CD4-positive, alpha-beta T cell treated with Interleukin-10 for 1 hour (primary cell): ENCODE measurements at places on chromosomes 5 and 9.

DNA sequence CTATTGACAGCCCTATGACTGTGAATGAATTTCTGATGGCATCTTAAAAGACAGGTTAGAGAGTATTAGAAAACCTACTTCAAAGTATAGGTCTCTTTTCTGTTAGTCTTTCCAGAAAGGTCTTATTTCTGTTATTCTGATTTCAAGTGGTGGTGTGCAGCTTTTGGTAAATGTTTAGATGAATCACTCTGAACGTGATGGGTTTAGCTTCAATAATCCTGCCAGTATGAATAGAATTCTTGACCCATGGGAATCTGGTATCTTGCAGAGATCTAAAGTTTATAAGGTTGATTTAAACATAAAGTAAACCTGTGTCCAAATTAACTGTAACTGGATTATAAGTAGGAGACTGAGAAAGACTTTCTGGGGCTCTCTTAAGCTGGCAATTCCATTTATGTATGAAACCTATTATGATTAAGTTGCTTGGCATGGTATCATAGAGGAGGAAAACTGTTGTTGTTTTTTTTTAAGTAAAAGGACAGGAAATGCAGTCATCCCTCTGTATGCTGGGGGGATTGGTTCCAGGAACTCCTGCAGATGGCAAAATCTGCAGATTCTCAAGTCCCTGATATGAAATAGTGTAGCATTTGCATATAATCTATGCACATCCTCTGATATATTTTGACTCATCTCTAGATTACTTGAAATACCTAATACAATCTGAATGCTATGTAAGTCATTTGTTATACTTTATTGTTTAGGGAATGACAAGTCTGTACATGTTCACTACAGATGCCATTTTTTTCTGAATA, 77.0 kb upstream of the ADAMTS19 start:
- no peak for DNase-seq

GRCh38 chr9:116569111-116569510, 118.0 kb upstream of the TRIM32 start:
- no peak for DNase-seq

DNA sequence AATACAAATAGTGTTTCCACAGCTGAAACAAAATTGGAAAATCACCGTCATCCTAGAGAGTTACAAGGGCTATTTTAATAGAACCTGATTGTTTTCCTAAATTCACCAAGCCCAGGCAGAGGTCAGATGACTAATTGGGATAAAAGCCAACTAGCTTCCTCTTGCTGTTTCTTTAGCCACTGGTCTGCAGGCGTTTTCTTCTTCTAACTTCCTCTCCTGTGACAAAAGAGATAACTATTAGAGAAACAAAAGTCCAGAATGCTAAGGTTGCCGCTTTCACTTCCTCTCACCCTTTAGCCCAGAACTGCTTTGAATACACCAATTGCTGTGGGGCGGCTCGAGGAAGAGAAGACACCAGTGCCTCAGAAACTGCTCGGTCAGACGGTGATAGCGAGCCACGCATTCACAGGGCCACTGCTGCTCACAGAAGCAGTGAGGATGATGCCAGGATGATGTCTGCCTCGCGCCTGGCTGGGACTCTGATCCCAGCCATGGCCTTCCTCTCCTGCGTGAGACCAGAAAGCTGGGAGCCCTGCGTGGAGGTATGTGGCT, at the start of gene TLR4:
TSS of gene TLR4 (plus strand) at position 380 of the 552 bp plus-strand sequence. CDS start at position 450, 70 bp downstream.
- peak; percentile 15 for DNase-seq

DNA sequence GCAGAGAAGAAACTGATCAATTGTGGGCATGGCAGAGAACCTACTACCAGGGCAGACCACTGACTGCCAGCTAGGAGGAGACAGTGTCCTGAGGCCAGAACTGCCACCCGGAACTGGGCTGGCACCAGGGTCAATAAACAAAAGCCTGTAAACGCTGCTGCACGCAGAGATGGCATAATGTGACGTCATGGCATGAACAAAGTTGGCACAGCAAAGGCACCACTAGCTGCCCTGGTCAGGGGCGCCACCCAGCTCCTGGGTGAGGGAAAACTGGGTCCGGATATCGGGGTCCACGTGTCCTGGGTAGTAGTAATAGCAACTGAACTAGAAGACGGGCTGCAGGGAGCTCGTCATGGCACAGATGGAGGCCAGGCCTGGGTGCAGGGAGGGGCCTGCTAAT, 32.1 kb downstream of the DYNC2I2 start:
- no peak for DNase-seq

DNA sequence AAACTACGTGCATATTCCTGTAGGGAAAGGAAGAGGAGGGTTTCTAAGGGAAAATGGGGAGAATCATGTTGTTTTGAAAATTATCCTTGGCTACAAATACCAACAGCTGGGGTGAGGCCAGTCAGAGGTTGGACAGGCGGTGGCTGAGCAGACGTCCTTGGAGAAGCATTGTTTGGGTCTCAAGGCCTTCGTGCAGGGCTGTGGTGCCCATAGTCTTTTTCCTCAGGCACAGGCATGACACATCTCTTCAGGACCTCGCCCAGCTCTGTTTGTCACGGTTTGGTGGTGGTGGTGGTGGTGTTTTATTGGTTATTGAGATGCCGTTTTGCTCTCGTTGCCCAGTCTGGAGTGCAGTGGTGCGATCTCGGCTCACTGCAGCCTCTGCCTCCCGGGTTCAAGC, 27.8 kb upstream of the EGFL7 start:
- DNase-seq, result no peak

GRCh38 chr5:78503958-78504653, 143.7 kb downstream of the SCAMP1 start:
- DNase-seq, result no peak

- no peak for DNase-seq
Observed at GRCh38 chr5:8470489-8470888, 601.5 kb downstream of the MTRR start.

DNA sequence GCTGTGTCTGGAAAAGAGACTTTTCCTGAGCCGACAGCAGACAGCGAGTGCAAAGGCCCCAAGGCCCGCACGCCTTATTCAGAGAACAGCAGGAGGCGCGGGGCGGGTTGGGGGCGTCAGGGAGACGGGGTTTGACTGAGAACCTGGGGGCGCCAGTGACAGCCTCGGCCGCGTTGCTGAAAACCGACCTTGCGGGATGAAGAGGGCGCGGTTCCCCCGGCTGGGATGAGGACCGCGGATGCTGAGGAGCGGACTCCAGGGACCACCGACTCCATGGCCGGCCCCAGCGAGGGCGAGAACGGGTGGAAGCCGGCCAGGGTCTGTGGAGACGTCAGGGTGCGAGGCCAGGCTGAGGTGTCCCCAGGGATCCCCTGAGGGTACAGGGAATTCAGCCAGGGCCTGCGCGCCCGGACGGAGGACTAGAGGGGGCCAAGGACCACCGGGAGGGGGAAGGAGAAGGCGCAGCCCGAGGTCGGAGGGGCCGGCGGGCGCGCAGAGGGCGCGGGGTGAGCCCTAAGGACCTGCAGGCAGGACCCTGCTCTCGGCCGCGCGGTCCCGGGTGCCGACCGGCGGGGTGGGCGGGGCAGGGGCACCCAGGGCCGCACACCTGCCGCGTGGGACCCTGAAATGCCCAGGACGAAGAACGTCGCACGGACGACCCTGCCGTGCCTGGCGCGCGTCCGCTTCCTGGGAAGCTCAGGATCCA, 837 bp upstream of the AHRR start:
- no peak for DNase-seq

GRCh38 chr5:163362840-163363371, 74.5 kb upstream of the CCNG1 start:
- DNase-seq, result no peak

GRCh38 chr5:141883892-141884318, 5.7 kb upstream of the PCDH1 start:
- DNase-seq, result no peak

DNA sequence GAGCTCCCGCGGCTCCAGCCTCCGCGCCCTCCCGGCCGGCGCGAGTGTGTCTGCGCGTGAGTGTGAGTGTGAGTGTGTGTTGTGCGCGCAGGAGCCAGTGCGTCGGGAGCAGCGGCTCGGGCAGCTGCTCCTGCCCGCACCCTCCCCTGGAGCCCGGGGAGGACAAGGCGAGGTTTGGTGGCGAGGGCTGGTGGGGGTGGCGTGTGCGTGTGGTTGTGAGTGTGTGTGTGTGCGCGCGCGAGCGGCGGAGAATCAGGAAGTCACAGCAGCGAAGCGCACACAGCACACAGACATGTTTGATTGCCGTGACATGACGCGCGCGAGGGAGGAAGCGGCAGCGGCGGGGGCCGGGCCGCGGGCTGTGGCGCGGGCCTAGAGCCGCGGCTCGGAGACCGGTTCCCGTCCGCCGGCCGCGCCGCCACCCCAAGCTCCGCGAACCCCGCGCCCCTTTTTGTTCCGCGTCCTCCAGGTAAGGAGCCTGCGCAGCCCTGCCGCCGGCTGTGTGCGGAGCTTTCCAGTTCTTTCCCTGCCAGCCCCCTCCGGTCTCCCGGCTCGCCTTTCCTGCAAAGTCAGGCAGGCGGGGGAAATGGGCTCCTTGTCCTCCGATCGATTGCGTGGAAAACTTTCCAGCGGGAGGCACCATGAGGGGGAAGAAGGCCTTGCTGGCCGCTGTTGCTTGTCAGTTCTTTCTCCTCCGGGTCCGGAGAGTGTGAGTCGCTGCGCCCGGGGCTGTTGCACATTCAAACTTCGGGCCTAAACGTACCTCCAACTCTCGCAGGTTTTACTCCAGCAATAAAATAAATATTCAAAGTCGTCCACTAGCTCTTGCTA, 2.4 kb downstream of the SMARCA2 start:
- peak; percentile 88 for DNase-seq

DNA sequence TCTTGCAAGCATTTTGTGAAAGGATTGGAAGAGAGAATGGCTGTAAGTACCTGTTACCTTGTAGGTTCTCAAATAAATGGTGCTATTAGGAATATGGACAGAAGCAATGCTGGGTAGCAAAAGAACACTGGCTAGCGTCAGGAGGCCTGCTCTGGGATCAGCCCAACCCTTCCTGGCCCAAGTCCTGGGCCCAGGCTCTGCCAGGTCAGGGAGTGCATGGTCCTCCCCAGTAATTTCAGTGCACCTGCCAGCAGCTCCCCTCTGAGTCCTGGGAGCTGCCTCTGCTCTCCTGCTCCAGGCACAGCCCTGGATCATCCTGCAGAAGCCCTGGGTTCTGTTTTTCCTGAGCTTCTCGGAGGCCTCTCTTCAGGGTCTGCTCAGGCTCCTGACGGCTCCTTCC, 89.5 kb upstream of the ARAP3 start:
- DNase-seq, result no peak

GRCh38 chr9:76562511-76562911, 103.5 kb downstream of the GCNT1 start:
- DNase-seq, result no peak

DNA sequence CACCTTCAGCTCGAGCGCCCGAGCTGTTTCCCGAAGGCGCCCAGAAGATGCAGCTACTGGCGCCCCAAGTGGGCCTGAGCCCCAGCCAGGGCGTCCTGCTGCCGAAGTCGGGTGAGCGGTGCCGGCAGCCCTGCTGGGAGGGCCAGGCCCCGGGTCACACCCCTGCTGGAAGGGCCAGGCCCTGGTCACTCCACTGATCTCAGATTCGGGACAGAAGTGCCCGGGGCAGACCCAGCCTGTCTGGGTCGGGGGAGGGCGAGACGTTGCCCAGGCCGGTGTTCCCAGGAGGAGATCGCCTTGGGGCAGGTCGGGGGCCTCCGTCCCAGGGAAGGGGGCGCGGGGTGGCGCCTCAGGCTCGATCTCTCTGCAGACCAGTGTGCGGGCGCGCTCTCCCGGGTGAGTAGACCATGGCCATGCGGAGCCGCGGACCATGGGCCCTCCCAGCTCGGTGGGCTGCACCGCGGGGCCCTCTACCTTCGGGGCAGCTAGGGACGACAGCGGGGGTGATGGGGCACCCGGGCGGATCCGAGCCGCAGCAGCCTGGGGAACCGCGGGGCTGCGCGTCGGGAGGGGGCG, 2.3 kb downstream of the LCNL1 start:
- no peak for DNase-seq

DNA sequence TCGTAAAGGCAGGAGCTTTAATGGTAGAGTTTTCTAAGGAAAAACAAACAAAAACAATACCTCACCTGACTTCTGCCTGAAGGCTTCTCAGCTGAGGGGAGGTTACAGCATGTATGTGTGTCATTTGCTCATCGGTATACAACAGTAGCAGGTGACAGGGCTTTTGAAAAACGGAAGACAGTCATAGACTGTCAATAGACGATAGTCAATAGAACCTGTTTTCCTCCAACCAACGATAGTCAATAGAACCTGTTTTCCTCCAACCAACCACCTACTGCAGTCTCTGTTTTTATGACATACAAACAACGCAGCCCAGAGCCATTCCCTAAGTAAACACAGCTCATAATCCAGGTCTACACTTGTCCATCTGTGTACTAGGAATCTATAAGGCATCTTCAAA, 74.6 kb downstream of the RETREG1 start:
- DNase-seq, result no peak

- no peak for DNase-seq
Observed at GRCh38 chr5:40402007-40402364, 277.7 kb upstream of the PTGER4 start.

DNA sequence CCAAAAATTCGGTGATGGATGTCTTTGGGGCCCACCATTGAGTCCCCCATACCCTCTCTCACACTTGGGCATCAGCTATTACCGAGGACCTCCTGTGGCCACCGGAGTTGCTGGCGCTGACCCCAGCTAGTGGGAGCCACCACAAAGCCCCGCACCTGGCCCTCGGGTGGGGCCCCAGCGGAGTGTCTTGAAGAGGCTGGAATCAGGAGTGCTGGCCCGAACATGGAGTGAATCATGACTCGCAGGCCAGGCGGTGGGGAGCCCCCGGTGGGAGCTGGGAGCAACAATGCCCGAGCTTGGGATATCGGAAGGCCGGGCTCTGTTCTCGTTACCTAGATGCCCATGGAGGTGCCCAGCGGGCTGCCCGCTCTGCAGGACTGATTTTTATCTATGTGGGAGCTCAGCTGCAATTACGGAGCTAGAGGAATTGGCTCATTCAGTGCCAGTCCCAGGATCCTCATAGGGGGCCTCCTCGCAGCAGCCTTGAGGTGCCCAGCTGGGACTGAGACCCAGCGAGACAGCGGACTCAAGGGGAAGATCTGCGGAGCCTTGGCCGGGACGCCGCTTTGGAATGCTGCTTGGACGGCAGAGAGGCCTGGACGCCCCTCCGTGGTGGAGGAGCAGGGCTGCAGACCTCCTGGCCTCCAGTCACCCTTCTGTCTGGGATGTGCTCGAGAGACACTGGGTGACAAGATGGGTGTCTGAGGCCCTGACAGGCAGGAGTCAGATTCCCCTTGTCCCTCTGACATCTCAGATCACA, 70.8 kb downstream of the PSMB7 start:
- DNase-seq, result no peak

DNA sequence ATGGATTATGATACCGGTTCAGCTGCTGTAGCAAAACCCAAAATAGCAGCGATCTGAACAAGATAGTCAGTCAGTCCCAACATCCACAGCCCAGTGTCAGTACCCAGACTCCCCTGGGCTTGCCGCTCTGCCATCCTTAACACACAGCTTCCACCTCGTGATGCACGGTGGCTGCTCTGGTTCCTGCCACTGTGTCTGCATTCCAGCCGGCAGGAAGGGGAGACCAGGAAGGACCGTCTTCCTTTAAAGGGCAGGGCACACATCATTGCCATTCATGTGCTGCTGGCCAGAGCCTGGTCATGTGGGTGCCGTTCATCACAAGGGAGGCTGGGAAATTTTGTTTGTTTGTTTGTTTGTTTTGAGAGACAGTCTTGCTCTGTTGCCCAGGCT, 131.0 kb upstream of the IER5L start:
- no peak for DNase-seq
